Midbrain (tissue), 1 donor: ENCODE measurements at places on chromosomes 13 and 19.

DNA sequence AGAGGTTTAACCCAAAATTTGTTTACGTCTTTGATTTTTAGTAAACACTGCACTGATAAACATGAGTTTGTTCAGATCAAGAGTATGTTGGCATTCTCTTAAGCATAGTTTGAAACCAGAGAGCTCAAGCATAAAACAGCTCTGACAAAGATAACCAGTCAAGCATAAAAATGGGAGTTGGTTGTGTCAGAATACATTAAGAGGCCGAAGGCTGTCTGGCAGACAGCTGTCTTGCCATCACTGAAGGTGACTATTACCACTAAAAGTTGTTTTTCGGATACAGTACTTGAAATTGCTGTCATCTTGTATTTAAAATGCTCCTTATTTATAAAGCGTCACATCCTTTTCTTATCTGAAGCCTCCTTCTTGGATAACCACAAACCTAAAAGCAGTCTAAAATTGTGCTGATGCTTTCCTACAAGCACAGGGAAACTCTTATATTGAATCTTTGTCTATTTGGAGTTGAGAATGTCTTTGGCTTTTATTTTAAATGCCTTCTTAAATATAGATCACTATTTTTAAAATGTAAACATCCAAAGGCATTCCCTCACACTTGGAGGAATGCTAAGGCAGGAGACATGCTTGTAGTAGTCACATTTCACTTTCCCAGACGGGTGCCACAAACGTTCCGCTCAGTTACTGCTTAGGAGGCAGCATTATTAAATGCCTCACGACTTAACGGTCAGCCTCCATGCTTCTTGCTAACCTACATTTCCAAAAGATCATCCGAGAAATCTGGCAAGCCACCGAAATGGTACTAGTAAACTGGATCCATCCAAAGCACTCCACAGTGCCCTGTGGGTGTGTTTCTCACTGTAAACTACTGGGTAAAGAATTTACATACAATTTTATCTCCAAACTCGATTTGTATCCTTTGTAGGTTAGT, 1.5 kb downstream of the SMAD9 start:
- peak; percentile 37 for DNase-seq

DNA sequence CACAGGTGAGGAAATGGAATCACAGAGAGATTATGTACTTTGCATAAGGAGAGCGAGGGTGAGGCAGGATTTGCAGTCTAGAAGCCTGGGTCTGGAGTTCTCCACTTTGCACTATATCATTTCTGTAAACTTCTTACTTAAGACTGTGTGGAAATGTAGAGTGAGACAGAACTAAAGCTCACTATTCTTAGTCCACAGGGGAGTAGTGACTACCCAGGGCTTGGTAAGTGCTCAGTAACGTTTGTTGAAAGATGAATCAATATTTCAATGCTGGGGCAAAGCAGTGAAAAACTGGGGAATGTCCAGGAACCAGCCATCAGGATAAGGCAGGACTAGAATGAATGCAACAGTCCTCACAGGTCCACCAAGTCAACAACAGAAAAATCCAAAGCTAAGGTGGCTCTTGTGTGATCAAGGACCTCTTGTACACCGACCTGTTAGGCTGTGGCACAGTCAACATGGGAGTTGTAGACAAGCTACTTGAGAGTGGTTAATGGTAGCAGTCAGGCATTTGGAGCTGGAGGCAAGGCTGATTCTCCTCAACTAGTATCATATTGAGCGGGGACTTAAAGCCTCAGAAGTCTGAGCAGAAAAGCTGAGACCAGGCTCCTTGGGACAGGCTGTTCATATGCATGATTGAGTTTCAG, 929 bp upstream of the TNFSF13B start:
- DNase-seq = no peak

- DNase-seq = no peak
Measured at GRCh38 chr19:19530423-19530804, 1.7 kb downstream of the YJEFN3 start.

- no peak for DNase-seq
Measured at GRCh38 chr13:45138282-45138681, 18.0 kb downstream of the GTF2F2 start.

- no peak for DNase-seq
Measured at GRCh38 chr13:69202996-69203395, 904.6 kb upstream of the ATXN8OS start.

GRCh38 chr19:43651758-43652545, 12.3 kb upstream of the CADM4 start:
- DNase-seq = peak; percentile 81
